ENCODE measurements at places on chromosomes 11 and 22.

DNA sequence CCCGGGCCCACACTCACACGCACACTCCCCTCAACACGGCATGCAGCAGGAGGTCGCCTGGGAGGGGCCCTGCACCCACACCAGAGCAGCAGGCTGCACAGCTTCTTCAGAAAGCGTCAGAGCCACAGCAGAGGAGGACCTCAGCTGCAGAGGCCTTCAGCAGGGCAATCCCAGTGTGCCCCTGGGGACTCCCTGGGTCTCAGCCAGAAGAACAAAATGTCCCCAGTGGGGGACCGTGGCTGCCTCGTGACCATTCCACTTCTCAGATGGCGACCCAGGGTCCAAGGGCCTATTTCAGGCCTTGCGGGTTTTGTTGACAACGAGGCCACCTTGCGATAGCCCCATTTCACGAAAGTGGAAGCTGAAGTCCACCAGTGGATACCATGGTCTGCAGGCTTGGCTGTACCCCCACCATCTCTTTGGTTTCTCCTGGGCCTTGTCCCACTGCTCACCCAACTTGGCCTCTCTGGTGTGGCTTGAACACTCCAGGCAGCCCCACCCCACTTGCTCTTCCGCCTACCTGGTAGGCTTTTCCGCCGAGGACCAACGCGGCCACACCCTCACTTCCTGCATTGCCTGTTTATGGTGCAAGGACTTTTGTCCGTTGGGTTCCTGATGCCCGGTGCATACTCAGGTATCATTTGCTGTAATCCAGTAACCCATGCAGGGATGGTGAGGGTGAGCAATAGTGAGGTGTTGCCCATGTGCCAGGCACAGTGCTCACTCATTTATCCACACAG lies 38.1 kb downstream of the MB start:
- no peak for DNase-seq

GRCh38 chr22:37632174-37633088 lies 7.0 kb upstream of the SH3BP1 start:
- DNase-seq: no peak

- no peak for DNase-seq
Observed at GRCh38 chr11:130076778-130077481, 7.2 kb downstream of the APLP2 start.

DNA sequence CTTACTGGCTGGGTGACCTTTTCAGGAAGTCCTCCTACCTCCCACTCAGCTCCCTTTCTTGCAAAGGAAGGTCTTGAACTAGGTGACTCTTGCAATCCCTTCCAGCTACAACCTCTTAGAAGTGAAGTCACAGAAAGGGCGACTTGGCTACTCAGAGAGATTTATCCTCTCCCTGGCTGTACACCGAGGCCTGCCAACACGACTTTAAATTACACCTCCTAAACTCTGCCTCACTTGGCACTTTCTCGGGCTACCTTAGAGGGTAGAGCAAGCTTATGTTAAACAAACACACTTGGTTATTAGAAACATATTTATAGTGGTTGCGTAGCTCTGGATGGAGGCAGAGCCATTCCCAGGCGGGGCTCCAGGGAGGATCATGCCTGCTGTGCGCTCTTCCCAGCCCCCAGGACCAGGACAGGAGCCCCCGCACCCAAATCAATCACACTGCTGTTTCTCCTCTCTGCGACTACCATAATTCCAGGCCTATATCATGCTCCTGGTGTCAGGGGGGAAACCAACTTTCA lies 358.4 kb downstream of the BUD13 start:
- DNase-seq: no peak

DNA sequence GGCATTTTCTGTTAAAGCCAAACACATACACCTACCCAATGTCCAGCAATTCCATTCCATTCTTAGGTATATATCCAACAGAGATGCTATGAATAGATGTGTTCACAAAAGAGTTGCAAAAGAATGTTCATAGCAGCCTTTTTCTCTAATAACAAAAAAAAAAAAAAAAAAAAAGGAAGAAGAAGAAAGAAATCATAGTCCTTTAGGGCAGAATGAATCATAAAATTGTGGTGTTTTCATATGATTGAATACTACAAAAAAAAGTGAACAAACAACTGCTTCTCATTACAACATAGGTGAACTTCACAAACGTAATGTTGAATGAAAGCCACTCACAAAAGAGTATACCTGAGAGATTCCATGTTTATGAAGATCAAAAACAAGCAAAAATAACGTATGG lies 66.8 kb upstream of the GRK3 start:
- no peak for DNase-seq

GRCh38 chr22:23062616-23063538 lies 7.4 kb upstream of the GNAZ start:
- peak; percentile 2 for DNase-seq

DNA sequence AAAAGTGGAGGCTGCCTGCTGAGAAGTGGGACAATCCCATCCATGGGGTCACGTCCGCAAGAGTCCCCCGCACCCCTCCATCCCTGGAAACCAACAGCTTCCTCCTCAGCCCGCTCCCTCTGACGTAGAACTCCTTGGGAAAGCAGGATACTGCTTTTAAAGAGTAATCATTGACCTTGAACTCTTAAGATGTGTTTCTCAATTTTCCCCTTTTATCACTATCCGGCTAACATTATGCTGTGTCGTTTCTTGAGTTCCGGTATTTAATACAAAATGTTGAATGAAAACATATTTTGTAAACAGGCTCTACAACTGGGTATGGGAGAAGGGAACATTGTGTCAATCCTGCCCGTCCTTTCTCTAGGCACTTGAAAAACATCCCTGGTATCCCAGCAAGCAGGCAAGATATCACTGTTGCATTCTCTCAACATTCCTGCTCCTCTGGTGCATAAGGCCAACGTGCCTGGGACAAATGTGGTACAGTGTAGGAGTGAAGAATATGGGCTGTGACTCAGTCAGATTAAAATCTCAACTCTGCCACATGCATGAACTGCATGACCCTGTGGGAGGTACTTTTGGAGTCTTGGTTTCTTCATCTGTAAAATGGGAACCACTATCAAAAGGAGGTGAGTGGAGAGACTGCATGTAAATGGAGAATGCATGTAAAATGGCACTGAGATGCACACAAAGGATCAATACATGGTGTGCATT lies 52.8 kb downstream of the WT1 start:
- no peak for DNase-seq

All from hepatocyte (in vitro differentiated cells).